ENCODE measurements at places on chromosomes 2 and 18.

GRCh38 chr2:9380702-9381628 lies 42.4 kb downstream of the ITGB1BP1 start:
- peak; percentile 93 for DNase-seq

DNA sequence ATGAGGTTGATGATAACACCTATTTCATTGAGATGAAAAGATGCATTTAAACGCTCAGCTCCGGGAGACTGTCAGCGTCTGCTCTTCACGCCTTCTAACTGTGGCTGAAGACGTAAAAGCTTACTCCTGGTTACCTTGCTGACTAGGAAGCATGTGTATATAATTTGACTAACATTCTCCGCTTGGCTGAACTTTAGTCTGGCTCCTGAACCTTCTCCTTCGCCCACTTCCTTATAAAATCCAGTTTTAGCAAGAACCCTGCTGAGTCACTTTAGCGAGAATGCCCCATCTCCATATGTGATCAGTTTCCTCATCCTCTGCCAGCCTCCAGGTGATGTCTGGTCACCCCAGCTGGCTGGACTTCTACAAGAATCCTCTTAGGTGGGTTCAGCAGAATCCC lies 12.7 kb upstream of the CREG2 start:
- DNase-seq, result no peak

DNA sequence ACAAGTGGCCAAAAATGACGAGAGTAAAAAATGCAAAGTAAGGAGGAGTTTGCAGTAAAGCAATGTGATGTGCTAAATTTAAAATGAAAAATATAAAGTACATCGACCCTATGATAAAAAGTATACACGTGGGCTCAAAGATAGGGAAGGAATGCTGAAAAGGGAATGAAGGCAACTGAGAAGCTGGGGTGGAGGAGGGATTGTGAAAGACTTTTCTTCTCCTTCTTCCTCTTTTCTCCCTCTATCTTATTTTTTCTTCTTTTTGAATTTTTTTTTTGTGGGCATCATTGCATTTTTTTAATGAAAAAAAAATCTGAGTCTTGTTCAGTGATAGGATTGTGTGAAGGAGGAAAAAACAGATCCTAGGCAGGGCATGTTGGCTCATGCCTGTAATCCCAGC lies 57.6 kb upstream of the STK17B start:
- no peak for DNase-seq

GRCh38 chr18:7117390-7118355 lies at the start of gene LAMA1:
Gene LAMA1 (minus strand): TSS chr18:7117797. CDS start chr18:7117720, 77 bp downstream.
- DNase-seq, result peak; percentile 78

- peak; percentile 41 for DNase-seq
These were observed 61.2 kb downstream of the ACYP2 start for GRCh38 chr2:54176577-54176976.

- no peak for DNase-seq
These were observed 190.7 kb upstream of the RBBP8 start for GRCh38 chr18:22742409-22742808.

- no peak for DNase-seq
These were observed 56.4 kb upstream of the CYTIP start for GRCh38 chr2:157500334-157500733.

DNA sequence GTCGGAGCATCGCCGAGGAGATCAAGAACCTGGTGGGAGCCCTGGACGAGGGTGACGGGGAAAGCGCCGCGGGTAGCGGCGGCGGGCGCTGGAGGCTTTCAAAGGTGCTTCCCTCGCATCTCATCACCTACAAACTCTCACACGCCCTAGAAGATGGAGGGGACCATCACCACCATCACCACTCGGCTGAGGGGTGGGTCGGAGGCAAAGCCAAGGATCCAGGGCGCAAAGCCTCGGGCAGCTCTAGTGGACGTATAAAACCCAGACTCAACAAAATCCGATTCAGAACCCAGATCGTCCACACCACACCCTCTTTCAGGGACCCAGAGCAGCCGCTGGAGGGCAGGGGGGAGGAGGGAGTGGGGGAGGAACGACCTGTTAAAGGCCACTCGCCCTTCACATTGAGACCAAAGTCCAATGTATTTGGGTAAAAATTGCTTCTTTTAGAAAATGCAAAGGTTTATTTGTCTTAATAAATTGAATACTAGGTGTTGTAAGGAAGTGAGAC lies 1.5 kb downstream of the SOWAHC start:
- DNase-seq, result peak; percentile 74

- no peak for DNase-seq
These were observed 157.5 kb downstream of the CERS6 start for GRCh38 chr2:168613551-168613950.

DNA sequence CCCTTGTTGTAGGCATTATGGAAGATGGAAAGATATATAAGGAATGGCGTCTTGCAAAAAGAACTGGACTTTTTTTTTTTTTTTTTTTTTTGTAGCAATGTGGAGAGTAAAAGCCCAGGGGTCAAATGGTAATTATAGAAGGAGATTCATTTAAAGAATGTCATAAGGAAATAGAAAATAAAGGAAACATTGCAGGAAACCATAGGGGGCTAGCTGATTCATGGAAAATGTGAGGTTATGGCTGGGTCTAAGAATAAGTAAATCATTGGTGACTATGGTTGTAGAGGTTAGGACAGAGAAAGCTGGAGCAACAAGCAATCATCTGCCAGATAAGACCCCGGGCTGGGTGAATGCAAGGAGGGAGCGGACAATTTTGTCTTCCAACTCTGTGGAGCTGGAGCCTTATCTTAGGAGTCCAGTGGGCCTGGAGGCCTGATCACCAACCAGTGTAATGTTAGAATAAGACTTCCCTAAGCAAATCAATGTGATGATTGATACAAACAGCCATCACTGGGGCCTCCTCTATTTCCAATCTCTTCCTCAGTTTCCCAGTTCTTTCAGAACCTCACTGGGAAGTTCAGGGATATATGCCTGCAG lies 201.2 kb upstream of the TNP1 start:
- no peak for DNase-seq

GRCh38 chr2:109613081-109613921 lies 465 bp downstream of the SEPTIN10 start:
- peak; percentile 59 for DNase-seq

- no peak for DNase-seq
These were observed 188.5 kb upstream of the HAAO start for GRCh38 chr2:42980764-42981416.

GRCh38 chr2:127829845-127830246 lies 18.9 kb upstream of the WDR33 start:
- no peak for DNase-seq

DNA sequence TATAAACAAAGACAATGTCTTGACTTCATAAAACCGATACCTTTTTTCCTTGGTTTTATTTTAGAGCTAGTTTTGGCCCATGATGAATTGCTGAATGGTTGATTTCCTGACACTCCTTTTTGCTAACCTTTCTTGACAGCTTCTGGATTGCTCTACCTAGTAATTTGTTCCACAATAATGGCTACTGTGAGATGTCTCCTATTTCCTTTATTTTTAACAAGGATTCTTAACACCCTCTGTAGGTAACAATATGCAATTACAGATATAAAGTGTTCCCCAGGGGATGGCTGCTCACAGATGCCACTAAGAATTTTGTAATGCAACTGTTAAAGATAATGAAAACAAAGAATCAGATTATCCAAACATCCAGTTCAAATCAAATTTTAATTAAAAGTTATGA lies 100.8 kb upstream of the ATP5MC3 start:
- DNase-seq, result peak; percentile 76

DNA sequence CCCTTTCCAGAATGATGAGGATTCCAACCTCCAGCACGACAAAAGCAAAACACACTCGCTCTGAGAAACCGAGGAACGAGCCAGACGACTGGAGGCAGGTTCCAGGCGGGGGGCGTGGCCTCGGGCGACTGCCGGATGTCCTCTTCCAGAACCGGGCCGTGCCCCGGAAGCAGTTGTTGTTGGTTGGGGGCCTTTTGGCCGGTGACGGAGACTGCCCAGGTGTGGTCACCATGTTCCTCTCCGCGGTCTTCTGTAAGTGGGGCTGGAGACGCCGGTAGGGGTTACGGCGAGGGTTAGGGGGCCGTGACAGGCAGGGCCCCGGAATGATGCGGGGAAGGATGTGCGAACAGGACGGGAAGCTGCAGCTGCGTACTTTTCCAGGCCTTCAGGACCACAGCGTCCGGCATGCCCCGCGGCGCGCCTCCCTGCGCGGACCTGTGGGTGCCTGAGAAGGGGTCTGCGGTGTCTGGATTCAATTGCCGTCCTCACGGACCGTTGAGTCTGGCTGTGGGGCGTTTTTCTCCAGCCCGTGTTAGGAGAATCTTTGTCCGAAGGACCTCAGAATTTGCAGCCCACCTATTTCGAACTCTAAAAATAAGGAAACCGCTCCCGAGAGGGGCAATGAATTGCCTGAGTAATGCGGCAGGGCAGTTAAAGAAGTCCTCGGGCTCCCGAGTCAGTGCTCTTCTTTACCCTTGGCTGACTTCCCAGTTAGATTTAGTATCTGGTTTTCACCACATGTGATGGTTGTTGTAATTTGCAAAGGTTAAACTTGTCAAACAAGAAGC lies at the start of gene MRPL33:
Gene MRPL33, plus strand, starts transcription at position 172 of the 788 bp plus-strand sequence. Its CDS starts 59 bp downstream, at position 231.
- peak; percentile 97 for DNase-seq

- no peak for DNase-seq
These were observed 113.5 kb upstream of the PPP1CB start for GRCh38 chr2:28638102-28638501.

- no peak for DNase-seq
These were observed 73.9 kb upstream of the TANC1 start for GRCh38 chr2:158894572-158894971.

DNA sequence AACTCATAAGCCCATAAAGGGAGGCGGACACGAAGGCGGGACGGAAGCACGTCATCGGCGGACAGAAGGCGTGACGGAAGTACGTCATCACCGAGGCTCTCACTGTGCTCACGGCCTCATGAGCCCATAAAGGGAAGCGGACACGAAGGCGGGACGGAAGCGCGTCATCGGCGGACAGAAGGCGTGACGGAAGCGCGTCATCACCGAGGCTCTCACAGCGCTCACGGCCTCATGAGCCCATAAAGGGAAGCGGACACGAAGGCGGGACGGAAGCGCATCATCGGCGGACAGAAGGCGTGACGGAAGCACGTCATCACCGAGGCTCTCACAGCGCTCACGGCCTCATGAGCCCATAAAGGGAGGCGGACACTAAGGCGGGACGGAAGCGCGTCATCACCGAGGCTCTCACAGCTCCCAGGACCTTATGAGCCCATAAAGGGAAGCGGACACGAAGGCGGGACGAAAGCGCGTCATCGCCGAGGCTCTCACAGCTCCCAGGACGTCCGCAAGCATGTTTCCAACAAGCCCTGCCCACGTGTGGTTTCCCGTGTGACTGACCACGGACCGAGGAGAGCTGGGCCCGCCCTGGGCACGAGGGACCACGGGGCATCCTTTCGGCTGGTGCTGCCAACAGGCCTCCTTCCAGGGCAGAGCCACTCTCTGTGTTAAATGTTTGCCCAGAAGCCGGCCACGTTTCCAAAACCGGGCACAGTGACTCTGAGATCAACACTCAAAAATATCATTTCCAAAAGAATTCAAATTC lies 182.7 kb upstream of the SALL3 start:
- no peak for DNase-seq

DNA sequence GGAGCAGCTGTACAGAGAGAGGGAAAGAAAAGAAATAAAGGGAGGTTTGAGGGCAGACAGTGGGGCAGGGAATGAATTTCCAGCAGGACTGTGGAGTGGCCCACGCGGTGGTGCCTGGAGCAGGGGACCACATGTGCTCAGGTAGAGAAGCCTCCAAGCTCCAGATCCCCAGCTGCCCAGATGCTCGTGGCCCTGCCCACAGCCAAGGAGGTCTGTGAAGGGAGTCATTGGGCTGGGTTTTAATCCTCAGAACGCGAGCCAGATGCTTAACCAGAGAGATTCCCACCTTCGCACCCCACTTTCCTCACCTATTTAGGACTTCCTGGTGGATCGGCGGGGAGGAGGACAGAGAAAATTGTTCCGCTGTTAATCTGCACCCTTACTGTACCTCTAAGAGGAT lies 369.4 kb downstream of the PARD3B start:
- DNase-seq, result no peak

GRCh38 chr2:202592566-202592965 lies 42.2 kb upstream of the FAM117B start:
- no peak for DNase-seq

- no peak for DNase-seq
These were observed 13.7 kb upstream of the KIF5C start for GRCh38 chr2:148861367-148861766.

DNA sequence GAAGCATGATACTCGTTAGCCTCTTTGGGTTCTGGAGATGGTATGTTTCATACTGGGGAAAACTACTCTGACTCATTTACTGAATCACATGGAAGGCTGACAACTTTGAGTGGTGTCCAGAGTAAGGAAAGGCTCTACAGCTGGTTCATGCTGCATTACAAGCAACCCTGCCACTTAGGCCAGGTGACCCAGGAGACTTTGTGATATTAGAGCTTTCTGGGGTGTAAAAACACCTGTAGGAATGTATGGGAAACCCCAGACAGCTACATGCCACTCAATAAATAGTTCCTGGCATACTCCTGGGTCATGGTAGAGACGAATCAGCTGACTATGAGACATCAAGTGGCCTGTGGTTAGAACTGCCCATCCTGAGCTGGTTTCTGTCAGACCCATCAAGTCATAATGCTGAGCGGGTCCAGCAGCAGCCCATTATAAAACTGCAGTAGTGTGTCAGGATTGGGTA lies 21.3 kb upstream of the TCF7L1 start:
- no peak for DNase-seq

DNA sequence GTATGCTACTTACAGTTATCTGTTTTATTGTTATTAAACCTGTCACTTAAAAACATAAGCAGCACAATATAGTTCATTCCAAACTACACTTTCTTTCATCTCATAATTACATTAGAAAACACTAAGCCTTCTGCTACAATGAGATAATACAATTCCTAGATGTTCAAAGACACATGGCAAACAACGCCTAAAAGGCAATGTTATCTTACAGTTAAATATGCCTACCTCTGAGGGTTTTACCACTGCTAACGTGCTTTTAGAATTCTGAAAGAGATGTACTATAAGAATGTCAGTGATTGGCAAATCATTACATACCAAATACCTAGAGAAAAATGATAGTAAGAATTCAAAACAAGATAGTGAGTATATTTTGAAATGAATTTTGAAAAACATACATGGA lies 46.8 kb upstream of the SPOPL start:
- peak; percentile 65 for DNase-seq

DNA sequence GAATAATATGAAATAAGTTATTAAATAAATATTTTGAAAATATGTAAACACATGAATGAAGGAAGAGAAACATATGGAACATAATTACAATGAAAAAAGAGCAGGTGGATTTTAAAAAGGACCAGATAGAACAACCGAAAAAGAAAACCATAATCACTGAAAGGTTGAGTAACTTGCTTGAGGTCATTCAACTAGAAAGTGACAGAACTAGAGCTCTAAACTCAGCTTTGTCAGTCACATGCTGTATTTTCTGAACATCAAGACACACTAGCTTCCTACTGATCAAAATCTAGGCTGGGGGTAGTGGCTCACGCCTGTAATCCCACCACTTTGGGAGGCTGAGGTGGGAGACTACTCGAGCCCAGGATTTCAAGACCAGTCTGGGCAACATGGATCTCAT lies 30.0 kb upstream of the ITGAV start:
- no peak for DNase-seq

All from NCI-H82 (cell line).